ENCODE measurements at places on chromosomes 6 and 20.

- no peak for DNase-seq
Measured at GRCh38 chr20:40959325-40960092, 69.1 kb upstream of the TOP1 start.

DNA sequence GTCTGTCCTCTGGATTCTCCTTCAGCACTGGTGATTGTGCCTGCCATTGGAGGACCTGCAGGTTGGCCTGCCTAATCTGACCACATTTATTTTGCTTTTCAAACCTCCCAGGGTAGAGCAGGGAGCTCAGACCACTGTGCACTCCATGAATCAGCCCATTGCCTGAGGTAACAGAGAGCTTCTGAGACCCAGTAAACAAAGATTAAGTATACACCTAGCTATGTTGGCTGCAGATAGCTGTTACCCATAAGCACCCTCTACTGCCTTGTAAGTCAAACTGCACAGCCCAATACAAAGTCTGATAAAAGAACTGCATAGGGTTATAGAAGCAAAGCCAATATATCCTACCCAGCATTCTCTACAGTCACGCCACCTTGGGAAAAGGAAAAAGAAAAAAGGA, 338.7 kb downstream of the HTR1B start:
- no peak for DNase-seq

GRCh38 chr20:35587436-35587835, 28.2 kb upstream of the SPAG4 start:
- no peak for DNase-seq

DNA sequence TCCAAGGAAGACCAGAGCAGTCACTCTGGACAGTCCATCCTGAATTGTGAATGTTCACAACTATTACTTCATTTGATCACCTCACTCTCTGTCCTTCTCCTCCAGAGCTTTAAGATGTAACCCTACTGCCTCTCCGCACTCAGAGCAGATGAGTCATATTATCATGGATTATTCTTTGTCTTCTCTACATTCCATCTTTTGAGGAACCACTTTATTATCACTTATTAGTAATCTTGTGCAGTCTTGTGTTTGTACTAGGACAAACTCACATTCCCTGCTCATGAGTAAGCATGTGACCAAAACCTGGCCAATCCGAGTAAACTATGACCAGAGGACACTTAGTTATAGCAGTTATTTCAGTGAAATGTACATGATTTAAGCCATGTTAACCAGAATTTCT, 401.5 kb upstream of the ADGRB3 start:
- DNase-seq, result no peak

DNA sequence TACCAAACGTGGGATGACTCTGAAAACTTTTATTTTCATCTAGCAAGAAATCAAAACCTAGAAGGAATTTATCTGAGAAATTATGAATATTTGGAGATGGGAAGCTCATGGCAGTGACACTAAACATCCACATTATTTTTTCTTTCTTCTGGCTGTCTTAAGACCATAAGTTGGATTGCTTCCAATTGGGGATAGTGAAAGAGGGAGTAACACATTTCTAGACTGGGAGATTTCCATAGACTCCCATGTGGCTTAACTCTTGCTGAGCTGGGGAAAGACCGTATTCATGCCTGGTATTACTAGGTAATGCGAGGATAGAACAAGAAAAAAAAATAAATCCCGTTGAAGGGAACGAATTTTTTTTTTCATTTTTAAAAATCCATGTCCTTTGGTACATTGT, 120.0 kb downstream of the UTRN start:
- no peak for DNase-seq

Measured in GF-D8 (cell line).